ENCODE measurements at places on chromosomes 11 and 22.

DNA sequence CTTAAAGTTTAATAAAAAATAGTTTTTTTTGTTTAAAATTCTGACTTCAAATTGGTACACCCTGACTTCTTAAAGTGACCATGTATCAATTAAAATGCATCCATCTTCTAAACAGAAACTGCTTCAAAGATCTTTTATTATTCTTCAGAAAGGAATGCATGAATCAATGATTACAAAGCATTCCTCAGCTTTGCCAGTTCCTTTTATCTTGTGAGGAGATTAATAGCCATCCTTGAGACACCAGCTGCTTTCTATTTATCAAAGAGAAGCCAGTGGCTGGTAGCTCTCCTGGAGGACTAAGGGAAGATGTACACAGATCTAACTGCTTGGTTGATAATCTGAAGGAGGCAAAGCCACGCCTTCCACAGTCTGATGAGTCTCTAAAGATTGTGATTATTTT lies 2222.5 kb downstream of the LRRC4C start:
- DNase-seq, result no peak

- no peak for DNase-seq
Observed at GRCh38 chr11:45294499-45294898, 8.4 kb upstream of the SYT13 start.

- DNase-seq, result no peak
Observed at GRCh38 chr22:30575859-30576258, 1.4 kb upstream of the GAL3ST1 start.

- DNase-seq, result no peak
Observed at GRCh38 chr11:23919455-23919854, 577.4 kb upstream of the LUZP2 start.

GRCh38 chr11:2612884-2613571 lies 86.8 kb downstream of the KCNQ1OT1 start:
- no peak for DNase-seq

DNA sequence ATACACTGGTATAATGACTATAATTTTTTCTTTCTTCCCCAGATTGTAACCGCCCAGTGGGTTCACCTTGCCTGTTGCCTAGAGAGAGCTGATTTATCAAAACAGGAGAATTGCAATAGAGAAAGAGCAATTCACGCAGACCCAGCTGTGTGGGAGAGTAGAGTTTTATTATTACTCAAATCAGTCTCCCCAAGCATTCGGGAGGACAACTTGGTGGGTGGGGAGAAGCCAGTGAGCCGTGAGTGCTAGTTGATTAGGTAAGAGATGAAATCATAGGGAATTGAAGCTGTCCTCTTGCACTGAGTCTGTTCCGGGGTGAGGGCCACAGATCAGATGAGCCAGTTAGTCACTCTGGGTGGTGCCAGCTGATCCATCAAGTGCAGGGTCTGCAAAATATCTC lies 73.2 kb downstream of the SLC35F2 start:
- DNase-seq, result no peak

- DNase-seq, result no peak
Observed at GRCh38 chr11:14189874-14190273, 169.1 kb downstream of the RRAS2 start.

DNA sequence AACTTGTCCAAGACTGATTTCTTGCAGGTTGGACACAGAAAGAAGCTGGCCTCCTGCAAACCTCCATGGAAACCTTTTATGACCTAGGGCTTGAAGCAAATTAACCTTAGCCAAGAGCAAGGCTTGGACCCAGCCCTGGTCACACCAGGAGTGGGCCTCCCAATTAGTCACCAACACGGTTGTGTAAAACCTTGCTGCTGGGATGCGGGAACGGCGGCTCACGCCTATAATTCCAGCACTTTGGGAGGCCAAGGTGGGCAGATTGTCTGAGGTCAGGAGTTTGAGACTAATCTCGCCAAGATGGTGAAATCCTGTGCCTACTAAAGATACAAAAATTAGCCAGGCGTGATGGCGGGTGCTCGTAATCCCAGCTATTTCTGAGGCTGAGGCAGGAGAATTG lies 419.9 kb downstream of the AASDHPPT start:
- DNase-seq, result no peak

DNA sequence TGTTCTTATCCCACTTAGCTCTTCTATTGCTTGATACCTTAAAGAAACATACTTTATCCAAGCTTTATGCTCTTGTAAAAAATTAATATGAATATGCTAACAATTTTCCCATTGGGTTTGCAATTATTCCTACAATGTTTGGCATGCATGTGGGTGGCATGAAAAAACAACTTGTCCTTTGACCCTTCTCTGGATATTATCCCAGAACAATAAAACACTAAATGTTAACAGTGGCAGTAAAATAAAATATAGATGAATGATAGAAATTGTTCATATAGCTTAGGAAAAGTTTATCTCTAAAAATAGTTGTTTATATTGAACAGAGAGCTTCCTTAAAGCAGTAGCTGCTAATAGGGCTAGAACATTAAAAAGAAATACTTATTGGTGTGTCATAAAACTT lies 860.5 kb upstream of the LRRC4C start:
- no peak for DNase-seq

- no peak for DNase-seq
Observed at GRCh38 chr11:115657586-115657985, 153.4 kb upstream of the CADM1 start.

DNA sequence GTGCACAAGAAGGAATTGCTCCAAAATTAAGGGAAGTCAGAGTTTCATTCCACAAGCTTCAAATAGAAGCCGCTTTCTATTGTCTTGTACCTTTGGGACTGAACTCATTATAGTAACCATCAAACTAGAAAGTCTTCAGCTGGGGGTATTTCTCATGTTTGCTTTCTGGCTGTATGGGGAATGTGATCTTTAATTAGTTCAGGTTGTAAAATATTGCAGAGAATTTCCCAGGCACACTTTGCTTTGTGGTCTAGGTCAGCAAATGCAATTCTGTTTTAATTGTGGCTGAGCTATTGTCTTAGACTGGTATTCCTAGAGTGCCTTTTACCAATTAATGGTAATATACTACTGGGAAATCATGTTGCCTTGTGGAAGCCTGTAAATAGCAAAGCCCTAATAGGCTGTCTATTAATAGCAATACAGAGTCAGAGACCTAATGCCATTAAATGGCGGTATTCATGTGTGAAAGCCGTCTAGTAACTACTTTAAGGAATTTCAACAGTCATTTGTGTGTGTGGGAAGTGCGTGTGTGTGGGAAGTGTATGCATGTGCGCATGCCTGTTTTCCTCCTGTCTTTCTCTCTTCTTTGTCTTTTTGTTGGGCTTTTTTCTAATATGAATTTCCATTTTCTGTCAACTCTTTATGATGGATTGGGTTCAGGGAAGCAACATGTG lies 276.6 kb downstream of the FAT3 start:
- no peak for DNase-seq

DNA sequence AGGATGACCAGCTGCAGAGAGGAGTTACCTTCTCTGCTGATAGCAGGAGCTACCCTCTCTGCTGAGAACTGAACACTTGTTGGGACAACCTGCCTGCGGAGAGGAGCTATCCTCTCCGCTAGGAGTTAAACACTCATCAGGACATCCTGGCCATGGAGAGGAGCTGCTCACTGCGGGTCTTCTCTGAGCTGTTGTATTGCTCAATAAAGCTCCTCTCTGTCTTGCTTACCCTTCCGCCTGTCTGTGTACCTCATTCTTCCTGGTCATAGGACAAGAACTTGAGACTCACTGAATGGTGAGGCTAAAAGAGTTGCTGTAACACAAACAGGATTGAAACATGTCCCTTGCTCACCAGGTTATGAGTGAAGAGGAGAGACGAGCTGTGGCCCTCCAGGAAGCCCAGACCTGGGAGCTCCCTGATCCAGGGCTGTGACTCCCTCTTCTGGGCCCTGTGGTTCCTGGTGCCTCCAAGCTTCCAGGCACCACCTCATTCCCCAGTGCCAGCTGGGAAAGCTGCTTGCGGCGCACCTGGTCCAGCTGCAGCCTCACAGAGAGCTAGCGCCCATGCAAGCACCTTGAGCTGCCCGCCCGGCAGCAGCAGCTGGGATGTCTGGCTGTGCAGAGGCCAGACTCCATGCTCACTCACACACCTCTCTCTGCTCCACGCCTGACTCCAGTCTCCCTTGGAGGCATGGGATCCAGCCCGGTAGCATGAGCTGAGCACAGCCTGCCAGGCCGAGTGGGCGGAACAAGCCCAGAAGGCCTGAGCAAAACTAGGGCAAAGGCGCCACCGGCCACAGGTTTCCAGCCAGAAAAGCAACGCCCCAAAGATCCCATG lies 50.5 kb downstream of the RAB30 start:
- DNase-seq, result no peak

DNA sequence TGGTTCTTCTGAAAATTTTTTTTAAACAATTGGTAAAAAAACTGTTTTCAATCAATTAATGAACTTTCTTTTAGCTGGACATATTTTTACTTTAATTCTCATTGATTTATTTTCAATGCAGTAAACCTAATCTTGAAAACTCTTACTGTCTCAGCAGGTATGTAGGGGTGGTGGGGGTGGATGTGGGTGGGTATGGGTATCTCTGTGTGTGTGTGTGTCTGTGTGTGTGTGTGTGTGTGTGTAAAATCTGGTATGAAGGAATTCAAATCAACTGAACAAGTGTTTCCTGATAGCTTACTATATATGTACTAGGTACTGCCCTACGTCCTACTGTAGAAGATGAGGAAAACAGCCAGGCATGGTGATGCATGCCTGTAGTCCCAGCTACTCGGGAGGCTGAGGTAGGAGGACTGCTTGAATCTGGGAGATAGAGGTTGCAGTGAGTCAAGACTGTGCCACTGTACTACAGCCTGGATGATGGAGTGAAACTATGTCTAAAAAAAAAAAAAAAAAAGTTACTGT lies 75.5 kb downstream of the MRTFA start:
- no peak for DNase-seq

DNA sequence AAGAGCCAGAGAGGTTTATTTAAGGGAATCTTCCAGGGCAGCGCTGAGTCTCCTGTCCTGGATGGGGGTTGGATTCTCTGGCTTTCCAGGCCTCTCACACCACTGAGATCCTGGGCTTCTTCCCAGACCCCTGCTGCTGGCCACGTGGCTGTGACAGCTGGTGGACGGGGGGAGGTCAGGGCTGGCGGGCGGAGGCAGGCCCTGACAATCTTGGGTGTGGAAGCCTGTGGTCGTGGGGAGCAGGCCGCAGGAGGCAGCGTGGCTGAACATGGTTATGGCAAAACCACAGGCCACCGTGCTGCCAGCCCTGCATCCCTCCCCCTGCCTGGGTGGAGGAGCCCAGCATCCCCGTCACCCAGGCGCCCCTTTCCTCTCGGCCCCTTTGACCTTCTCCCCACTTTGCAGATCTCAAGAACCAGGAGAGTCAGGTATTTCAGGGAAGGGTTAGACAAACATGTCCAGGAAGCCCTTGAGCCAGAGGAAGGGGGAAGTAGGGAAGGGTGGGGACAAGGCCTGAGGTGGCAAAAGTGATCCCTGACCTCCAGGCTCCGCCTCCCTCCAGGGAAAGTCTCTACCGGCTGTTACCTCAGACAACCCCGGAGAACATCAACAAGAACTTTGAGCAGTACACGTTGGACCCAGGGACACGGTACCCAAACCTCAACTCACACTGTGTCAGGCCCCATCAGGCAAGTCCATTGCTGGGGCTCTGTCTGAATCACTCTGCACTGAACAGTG lies 111.8 kb downstream of the MICAL2 start:
- no peak for DNase-seq

DNA sequence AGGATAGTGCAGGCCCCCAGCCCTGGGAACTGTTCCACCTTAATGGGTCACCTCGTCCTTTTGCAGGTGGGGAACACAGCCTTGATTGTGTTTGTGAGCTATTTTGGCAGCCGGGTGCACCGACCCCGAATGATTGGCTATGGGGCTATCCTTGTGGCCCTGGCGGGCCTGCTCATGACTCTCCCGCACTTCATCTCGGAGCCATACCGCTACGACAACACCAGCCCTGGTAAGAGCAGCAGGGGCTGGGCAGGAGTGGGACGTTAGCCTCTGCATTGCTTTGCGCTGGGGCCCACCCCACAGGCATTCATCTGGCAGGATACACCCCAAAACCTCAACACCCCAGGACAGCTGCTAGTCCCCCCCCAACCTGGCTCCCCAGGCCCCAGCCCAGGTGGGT lies 14.8 kb downstream of the SLCO2B1 start:
- DNase-seq, result no peak

- DNase-seq, result no peak
Observed at GRCh38 chr22:28025866-28026575, 107.0 kb upstream of the PITPNB start.

- DNase-seq, result no peak
Observed at GRCh38 chr11:10654811-10655150, 38.8 kb downstream of the IRAG1 start.

GRCh38 chr11:118792570-118793124 lies 1.7 kb upstream of the DDX6 start:
- peak; percentile 57 for DNase-seq
